ENCODE measurements at places on chromosomes 6 and 20.

GRCh38 chr6:149275621-149276020 is 41.9 kb upstream of the TAB2 start:
- no peak for DNase-seq

DNA sequence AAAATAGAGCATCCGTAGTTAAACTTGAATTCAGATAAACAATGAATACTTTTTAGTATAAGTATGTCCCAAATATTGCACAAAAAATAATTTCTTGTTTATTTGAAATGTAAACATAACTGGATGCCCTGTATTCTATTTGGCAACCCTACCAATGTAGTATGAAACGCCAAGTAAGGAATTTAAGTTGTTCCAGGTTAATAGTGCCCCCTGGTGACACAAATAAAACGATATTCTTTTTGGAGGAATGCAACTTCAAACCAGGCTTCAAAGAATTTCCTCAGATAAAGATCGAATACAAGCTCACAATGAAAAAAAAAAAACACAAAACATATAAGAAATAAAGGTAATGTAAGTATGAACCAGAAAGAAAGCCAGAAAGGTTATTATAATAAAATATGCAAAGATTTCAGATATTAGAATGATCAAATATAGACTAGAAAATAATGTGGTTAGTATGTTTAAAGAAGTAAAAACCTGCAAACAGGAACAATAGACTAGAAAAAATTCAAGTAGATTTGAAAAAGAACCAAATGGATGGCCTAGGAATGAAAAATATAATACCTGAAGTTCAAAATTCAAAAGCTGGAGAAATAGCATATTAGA is 18.4 kb upstream of the AKAP7 start:
- DNase-seq: no peak

DNA sequence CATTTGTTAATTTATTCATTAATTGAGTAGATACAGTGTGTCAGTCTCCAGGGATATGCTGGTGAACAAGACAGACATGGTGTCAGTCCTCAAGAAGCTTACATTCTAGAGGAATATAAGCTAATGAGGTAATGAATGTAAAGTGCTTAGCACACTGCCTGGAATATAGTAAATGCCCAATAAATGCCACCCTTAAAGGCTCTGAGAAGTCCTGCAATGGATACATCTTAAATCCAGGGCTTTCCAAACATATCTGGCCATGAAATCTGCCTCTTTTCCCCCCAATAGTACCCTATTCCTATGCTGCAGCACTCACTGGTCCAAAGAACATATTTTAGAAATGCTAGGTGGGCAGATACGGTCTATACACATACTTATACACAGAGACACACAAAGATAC is 49.2 kb upstream of the CTNNBL1 start:
- DNase-seq: no peak

- no peak for DNase-seq
These were observed 16.0 kb downstream of the FOXP4 start for GRCh38 chr6:41561931-41562911.

GRCh38 chr6:37407948-37408347 is 25.1 kb upstream of the CMTR1 start:
- no peak for DNase-seq

- no peak for DNase-seq
These were observed 54.8 kb downstream of the ADGRB3 start for GRCh38 chr6:68689910-68690309.

GRCh38 chr6:26273673-26274588 is 91.1 kb upstream of the BTN3A2 start:
- no peak for DNase-seq

DNA sequence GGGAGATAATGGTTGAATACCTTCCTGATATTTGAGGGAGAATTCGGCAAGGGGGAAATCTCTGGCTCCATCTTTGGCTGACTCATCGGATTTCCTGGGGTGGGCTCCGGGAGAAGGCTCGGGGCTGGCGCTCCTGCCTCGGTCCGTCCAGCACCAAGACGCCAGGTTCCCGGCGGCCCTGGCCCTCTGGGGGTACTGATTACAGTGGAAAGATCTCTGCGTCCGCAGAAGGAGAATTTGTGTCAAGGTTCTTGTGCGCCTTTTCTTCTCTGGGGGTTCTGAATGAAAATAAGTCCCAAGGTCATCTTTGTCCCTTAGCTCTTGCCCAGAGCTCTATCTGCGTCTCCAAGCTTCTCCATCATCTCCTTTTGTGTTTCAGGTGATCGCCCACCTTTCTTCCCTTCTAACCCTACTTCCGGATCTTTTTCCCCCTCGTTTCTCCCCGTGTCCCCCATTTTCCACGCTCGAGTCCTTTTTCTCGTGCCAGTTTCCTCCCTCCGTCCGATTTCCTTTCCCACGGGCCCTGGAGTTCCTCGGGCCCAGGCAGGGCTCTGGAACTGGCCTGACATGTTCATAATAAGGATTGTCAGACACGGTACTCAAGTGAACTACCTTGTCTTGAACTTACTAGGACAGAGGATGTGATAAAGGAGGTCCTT is 11.6 kb downstream of the NRN1 start:
- no peak for DNase-seq

- DNase-seq: no peak
These were observed 38.5 kb downstream of the ARFGEF2 start for GRCh38 chr20:48959899-48960550.

DNA sequence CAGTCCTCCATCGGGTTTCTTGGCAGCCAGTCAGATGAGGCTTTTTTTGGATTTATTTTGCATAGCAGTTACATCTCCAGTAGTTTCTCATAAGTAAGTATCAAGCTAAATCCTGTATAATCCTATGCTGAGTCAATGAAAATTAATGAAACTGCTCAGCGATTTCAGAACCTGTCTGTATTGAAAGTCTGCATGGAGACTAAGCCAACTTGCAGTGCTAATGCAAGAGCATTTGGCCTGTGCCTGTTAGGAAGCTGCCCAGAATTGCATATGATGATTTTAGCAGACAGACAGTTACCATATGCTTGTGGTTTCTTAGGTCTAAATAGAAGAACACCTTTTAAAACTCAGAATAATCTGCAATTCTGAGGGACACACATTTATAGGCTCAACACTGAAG is 25.2 kb upstream of the LRRN4 start:
- no peak for DNase-seq

GRCh38 chr20:4800131-4800530 is 78.4 kb downstream of the PRND start:
- DNase-seq: no peak

DNA sequence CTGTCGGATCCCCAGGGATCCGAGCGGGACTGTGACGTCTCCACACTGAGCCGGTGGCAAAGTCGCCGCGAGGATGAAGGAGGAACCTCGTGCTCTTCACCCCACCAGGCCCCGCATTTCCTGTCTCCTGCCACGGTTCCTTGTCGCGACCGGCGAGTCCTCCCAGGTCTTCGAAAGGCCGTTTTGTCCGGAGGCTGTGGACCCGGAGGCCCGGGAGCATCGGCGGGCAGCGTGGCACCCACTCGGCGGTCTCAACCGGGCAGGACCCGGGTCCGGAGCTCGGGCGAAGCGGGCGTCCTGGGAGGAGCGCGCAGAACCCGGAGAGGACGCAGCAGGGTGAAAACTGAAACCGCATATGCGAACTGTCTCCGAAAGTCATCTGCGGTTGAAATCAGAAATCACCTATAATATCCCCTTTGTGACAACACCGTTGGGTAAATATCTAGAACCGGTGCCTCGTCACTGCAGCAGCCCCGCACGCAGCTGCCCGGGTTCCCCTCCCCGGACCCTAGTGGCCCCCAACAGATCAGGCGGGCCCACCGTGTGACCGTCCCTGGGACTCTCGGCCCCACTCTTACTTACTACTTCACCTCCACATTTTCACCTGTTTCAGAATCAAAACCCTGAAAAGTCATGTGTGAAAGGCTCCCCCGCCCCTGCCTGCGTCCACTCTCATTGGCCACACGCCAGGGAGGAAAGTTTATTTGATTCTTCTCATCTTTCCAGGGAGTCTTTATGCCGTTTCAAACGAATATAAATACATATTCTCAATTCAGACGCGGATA is 3.1 kb upstream of the ULBP2 start:
- DNase-seq: no peak

DNA sequence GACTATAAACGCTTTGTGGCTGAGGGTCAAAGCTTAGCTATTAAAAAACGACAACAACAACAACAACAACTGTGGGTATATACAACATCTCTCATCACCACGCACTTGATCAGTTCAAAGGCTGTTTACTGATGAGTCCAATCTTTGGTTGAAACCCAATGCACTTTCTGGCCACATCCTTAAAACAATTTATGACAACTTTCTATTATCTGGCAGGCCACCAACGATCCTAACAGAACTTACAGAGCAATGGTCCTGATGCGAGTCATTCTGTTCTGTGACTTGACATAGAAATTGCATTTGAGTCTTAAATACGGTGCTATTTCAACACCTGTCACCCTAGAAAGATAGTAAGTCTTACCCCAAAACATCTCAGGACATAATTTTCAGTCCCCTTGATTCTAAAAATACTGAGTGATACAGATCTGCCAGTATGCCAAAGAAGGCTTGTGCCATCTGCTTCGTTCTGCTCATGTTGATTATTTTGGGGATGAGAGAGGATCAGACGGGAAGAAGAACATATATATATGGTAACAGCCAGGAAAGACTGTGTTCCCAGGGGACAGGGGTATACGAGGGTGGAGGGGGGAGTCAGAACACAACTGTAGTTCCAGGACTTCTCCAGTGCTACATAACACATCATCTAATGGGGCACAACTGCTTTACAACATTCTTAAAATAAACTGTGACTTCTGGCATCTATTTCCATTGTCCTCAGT is 55.8 kb downstream of the PLAGL1 start:
- DNase-seq: no peak

- DNase-seq: no peak
These were observed 97.4 kb upstream of the DST start for GRCh38 chr6:56739836-56740815.

- DNase-seq: no peak
These were observed 106.9 kb downstream of the SLC22A3 start for GRCh38 chr6:160455081-160455480.

DNA sequence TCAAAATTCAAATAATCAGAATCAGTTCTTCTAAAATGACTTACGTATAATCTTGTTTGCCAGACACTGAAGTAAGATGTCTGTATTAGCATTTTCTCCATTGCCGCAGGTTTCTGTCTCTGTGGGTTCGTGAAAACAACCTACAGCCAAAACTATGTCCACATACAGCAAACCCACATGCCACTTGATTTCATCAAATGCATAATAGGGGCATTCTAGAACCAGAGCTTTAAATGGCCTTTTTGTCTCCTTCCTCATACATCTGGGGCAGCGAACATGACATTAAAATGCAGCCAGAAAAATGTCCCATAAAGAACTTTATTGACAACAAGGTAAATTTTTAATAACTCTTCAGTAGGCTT is 90.2 kb upstream of the QKI start:
- no peak for DNase-seq

DNA sequence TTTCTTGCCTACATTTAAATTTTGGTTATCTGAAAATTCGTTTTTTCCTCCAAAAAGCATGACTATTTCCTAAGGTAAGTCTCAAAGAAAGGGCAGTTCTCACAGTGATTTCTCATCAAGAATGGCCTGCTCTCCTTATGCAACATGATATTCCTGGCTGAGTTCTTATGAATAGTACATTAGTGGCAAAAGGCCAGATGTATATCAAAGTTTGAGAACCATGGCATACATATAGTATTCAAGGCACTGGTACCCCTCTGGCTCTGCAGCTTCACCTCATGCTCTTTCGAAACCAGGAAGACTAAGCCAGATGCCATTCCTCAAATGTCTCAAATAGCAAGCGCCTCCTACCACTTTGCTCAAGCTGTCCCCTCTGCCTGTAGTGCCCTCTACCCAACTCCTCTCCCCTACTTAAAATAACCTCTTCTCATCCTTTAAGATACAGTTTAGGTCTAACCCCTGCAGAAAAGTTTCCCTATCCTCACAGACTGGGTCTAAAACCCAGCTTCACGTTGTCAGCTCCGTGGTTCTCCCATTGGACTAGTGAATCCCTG is 280.3 kb downstream of the HACE1 start:
- DNase-seq: no peak

DNA sequence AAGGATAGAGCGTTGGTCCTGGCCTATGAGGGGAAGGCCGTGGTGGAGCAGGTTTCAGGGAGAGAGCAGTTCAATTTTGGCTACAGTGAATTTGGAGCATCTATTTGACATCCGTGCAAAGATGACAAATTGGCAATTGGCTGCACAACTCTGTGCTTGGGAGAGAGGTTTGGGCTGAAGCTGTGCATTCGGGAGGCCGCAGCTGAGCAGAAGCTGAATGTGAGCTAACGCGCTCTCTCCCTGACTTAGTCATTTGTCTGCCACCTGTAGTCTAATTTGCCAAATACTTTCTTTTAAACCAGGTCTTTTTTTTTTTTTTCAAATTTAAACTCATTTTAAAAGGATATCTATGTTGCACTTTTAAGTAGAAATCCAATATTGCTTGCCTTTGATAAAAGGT is 78.8 kb downstream of the PHACTR3 start:
- no peak for DNase-seq

GRCh38 chr6:143607974-143608373 is 69.8 kb upstream of the PHACTR2 start:
- no peak for DNase-seq

DNA sequence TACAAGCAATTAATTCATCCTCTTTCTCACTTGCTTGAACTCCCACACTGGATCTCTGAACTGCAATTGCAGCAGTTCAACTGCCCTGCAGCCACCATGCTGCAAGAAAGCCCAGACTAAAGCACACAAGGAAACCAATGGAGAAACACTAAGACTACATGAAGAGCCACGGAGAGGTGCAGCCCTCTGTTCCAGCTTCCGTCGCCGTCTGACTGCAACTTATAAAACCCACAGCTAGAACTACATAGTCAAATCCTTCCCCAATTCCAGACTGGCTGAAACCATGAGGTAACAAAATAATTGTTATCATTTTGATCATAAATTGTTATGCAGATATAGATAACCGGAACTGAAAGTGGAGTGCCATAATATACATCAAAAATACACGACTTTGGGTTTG is 21.1 kb upstream of the THEMIS start:
- no peak for DNase-seq

DNA sequence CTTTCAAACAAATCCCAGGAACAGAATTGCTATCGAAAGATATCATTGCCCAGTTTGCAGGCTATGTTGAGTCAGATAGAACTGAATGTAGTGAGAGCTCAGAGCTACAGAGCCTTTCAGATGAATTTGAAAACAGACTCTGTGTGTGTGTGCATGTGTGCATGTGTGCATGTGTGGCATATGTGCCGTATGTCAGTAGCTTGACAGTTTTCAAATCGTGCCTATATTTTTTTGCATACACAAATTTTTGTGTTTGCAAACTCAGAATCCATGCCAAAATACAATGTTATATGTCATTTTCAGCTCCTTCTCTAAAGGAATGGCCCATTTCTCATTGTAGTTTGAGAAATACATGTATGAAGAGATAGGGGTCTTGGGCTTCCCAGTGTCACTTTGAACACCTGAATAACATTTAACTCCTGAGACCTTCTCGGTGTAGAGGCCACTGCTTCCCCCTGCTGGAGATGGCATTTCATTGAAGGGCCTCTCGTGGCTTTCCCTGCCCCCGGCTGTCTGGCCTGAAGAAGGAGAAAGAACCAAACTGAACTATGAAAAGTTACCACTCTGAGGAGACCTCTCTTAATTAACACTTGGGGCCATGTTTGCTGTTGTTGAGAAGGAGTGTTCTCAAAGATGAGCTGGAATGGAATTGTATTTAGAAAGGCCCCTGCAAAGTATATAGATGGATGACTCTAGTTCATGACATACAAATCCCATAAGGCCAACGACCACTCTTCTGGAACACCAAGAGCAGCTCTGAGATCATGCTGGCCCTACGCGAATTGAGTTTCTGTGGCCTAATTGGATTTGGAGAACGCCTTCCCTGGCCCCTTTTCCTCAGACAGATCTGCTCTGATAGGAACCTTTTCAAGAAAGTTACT is 58.7 kb downstream of the VAPB start:
- DNase-seq: peak; percentile 10
